GM12865 (cell line): ENCODE measurements at places on chromosomes 13 and 19.

DNA sequence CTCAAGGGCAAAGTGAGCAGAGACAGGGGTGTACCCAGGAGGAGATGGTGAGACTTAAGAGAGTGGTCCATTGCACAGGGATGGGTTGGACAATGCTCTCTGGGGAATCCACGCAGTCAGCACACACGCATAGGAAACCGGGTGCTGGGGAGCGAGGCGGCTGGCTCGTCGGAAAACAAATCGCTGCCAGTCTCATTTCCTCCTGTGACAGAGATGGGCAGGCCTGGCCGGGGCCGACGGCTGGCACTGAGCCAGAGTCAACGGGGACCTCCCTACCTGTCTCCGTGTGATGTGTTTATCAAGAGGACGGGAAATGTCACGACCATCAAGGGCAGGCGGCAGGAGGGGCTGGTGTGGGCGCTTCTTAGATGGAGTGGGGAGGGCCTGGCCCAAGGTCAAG is 27.3 kb downstream of the PTPRS start:
- DNase-seq = peak; percentile 40

DNA sequence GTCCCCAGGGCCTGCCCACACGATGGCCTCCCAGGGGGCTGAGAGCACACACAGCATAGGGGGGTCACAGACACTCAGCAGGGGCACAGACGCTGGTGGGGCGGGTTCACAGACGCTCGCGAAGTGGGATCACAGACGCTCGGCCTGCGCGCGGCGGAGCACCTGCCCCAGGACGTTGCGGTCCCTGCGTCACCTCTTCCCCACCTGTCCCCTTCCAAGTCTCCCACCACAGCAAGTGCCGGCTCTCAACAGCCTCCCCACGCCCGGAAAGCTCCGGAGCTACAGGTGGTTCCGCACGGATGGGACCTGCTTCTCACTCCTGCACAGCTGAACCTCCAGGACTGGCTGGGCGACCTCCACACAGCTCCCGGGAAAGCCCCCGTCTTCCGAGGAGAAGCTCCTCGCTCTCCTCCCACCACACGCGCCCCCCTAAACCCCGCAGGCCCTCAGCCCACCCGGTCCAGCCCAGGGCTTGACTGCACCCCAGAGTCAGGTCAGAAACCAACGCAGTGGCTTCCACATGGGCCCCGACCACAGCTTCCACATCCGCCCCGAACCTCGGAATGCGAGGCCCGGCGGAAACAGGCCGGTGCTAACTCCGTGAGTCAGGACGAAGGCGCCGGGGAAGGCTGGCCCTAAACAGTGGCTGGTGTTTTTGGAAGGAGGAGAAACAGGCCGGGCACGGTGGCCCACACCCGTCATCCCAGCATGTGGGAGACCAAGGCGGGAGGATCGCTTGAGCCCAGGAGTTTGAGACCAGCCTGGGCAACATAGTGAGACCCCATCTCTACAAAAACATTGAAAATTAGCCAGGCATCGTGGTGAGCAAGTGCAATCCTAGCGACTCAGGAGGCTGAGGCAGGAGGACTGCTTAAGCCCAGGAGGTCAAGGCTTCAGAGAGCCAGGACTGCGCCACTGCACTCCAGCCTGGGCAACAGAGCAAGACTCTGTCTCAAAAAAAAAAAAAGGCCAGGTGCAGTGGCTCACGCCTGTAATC is 16.5 kb downstream of the BTBD2 start:
- peak; percentile 41 for DNase-seq

GRCh38 chr19:32680986-32681385 is 5.3 kb downstream of the RGS9BP start:
- no peak for DNase-seq

DNA sequence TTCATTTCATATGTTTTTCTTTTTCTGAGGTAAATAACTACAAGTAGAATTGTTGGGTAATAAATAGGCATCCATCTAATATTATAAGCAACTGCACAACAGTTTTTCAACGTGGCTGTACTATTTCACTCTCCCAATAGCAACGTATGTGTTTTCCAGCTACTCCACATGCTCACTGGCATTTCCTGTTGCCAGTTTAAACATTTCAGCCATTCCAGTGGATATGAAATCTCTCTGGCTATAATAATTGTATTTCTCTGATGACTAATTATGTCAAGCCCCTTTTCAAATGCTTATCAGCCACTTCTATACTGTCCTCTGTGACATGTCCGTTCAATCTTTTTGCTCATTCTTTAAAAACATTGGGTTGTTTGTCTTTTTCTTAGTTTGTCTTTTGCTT is 26.8 kb upstream of the ALOX5AP start:
- no peak for DNase-seq

- DNase-seq = no peak
Measured at GRCh38 chr13:39862900-39863299, 207.4 kb downstream of the COG6 start.

DNA sequence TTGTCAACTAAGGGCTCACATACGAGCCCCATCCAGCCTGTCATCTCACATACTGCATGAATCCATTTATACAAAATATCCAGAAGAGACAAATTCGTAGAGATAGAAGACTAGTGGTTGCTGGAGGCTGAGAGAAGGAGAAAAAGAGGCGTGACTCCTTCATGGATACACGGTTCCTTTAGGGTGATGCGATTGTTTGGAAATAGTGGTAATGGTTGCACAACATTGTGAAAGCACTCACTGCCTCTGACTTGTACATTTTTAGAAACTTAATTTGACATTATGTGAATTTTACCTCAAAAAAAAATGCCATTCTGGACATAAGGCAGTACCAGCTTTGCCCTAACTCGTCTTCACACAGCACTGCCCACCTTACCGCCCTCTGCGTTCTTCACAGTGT is 27.3 kb downstream of the IGFL1 start:
- DNase-seq = no peak

- DNase-seq = no peak
Measured at GRCh38 chr13:74306496-74306895, 172.3 kb upstream of the KLF12 start.

GRCh38 chr13:41401366-41401765 is 56.0 kb upstream of the RGCC start:
- no peak for DNase-seq

DNA sequence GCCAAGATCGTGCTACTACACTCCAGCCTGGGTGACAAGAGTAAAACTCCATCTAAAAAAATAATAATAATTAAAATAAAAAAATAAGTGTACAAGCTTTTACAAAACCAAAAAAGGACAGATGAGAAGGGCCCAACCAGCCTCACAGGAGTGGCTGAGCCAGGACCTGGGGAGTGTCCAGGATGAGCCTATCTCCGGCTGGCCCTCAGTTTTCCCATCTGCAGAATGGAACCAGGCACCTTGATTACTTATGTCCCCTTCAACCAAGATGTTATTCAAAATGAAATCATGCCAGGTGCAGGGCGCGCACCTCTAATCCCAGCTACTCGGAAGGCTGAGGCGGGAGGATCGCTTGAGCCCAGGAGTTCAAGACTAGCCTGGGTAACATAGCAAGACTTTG is 9.5 kb upstream of the IFI30 start:
- no peak for DNase-seq

GRCh38 chr19:41521931-41522555 is 53.9 kb upstream of the CEACAM21 start:
- DNase-seq = peak; percentile 42
